ENCODE measurements at places on chromosomes 7 and 10. TPM values are rescaled to one million over a fixed set of nuclear protein-coding genes. Genes with fewer than 3 reads are reported as not detected.

The TMEM176A gene
- total RNA-seq: not detected

The GOLGA7B gene
- 0.04 TPM for total RNA-seq

DNA sequence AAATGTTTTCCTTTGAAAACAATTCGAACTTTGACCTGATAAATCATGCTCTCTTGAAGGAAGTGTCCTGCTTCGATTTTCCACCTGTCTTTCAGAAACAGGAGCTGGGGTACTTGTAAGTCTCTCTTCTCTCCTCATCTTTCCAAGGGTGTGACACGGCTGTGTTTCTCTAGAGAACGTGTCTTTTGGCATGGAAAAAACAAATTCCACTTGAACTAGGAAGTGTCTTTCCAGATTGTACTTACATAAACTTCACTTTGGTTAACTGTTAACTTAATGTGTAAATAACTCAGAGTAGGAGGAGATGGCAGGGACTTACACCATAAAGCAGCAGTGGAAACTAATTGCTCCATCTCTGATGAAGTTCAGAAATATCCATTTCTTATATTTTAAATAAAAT, 4.2 kb upstream of the CALCR start:
- no peak for DNase-seq

DNA sequence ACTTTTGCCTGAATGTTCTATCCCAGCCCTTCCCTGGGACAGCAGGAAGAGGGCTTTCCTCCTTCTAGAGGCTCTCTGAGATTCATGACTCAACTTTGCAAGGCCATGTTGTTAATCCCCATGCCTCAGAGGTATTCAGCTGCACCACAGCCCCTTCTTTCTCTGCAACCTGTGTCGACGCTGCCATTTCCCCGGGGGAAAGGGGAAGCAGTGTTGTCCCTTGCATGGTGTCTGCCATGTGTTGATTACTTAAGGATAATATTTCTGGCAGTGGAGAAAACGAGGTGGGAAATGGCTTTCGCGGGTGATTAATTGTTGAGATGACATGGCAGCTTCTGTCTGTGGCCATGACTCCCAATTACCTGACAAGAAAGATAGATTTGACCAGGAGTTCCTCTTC, 133.1 kb downstream of the SORCS3 start:
- DNase-seq: no peak

DNA sequence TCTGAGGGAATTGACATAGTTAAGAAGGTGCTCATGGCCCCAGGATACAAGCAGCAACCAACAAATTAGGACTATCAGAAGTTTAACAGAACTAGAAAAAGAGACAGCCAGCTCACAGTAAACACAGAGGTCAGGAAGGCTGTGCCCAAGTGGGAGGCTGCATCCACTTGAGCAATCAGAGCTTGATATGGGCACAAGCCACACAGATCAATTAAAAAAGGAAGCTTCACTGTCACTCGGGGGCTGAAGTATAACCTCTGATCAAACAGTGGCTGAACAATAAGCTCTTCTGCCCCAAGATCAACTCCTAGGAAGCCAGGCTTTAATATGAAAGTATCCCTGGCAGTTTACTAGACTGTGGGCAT, 40.0 kb downstream of the ZNF438 start:
- no peak for DNase-seq

DNA sequence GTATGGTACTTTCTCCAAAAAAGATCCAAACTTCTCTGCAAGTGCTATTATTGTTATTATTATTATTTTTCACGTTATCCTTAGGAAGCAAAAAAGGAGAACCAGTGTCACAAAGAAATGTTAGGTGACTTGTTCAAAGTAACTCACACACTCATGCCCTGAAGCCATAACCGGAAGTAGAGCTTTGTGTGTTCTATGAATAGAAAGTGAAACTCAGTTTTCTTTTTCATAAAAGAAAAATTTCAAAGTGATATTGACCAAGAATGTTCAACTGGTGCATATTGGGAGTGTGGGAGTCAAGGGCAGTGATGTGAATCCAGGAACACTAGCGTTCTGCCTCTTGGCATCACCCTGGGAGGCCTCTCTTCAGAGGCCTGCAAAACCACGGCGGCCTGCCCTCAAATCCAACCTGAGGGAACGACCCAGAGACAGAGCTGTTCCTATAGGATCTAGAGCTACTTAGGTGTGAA, 106.1 kb downstream of the PRKCQ start:
- no peak for DNase-seq

- no peak for DNase-seq
These were observed 104.0 kb upstream of the NANOS1 start for GRCh38 chr10:118925404-118926071.

GRCh38 chr7:157923903-157924630, 587.3 kb downstream of the DNAJB6 start:
- no peak for DNase-seq

GRCh38 chr7:123494193-123494796, 40.1 kb downstream of the IQUB start:
- no peak for DNase-seq
